ENCODE measurements at places on chromosomes 5 and 9.
A peak's percentile ranks its signal among the peaks of the same experiment; 100 is the strongest.

GRCh38 chr9:87441251-87441650 is 56.4 kb upstream of the DAPK1 start:
- no peak for DNase-seq

- DNase-seq, result no peak
Measured at GRCh38 chr9:25702536-25702935, 24.3 kb upstream of the TUSC1 start.

DNA sequence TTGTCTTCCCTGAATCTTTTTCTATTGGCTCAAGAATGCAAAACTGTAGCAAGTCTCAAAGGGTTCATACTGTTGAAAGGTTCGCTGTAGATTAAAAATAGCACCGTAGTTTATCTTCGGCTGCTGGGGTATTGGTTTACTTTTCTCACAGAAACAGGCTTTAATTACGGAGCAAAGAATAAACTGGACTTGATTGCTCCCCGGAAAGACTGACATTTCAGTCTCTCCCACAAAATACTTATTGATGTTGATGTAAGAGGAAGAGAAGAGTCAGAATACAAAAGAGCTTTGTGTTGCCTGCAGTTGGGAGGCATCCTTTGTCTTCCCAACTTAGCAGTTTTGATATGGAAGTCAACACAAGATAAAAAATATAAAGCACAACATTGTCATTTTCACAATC is 183.9 kb upstream of the DMAC1 start:
- DNase-seq, result no peak

DNA sequence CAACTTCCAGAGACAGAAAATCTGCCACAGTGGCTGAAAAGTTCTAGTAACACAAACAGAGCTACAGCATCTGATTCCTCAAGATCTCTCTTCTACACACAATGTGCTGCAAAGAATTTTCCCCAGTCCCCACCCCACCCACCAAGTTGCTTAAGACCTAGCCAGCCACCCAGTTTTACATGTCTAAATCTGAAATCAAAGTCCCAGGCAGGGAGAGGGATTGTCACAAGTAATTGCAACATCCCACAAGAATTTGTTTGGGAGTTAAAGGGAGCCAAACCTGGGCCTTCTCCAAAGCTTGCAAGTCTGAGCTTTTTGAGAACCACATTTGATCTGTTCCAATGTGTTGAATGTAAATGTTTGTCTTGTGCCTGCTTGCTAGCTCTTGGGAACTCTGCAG is 15.5 kb downstream of the IGIP start:
- peak; percentile 58 for DNase-seq

- no peak for DNase-seq
Measured at GRCh38 chr5:164672931-164673694, 1167.7 kb downstream of the MAT2B start.

DNA sequence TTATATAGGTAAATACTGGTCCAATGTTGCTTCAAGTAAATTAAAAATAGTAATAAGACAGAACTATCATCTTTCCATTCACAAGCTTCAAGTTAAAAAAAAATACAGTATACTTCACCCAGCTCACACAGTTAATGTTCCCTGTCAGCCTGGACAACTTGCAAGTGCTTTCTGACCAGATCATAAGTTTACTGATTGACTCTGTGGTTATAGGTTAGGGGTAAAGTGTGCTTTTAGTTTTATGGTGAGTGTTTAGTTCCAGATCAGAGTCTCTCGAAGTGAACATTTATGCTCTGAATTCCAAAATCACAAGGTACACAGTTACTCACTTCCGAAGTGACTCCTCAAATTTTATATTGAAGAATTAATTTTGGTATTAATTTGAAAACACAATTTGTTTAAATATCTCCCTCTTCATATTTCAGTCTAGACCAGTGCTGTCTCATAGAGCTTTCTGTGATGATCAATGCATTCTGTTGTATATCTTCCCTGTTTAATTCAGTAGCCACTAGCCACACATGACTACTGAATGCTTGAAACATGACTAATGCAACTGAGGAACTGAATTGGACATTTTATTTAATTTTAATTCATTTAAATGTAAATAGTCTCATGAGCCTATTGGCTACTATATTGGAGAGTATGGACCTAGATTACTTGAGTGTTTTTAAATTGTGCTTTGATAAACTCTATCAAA is 90.7 kb downstream of the MEF2C start:
- peak; percentile 26 for DNase-seq

GRCh38 chr9:111362526-111362925 is 32.5 kb upstream of the OR2K2 start:
- DNase-seq, result no peak

DNA sequence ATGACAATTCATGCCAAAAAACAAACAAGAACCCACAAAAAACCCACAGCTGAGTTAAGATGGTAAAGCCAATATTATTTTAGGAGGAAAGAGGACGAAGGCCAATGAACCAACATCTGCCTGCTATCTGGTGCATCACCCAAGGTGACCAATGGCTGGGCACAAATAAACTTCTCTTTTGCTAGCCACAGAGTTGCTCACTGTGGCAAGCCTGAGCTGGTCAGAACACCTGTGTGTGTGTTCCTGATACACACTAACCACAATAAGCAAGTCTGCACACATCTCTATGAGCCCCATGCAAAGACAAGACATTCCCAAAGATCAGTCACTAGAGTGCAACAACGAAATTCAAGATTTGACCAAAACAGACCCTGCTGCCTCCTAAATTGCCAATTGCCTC is 63.1 kb downstream of the RNF38 start:
- DNase-seq, result no peak

GRCh38 chr9:134367061-134367460 is 40.8 kb downstream of the RXRA start:
- no peak for DNase-seq

DNA sequence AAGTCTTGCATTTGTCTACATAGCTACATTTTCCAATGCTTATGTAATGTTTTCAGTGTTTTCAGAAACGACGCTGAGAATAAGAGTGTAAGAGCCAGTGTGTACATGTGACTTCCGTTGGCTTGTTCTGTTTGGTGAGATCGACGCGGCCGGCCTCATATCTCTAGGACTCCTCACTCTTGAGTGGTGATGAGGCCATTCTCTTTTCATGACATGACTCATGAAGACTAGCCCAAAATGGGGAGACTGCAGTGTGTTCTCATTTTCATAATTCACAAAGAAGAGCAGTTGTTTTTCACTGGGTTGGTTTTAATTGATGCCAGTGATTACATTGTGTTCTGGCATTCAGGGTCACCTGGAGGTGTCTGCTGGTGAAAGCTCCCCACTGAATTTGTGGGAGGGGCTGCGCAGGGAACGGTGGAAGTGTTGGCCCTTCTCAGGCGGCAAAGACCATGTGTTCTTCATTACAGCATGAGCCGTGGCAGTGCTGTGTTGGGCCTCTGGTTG is 131.5 kb upstream of the OTULINL start:
- DNase-seq, result peak; percentile 82

- DNase-seq, result no peak
Measured at GRCh38 chr9:27385606-27386322, 88.8 kb upstream of the EQTN start.

GRCh38 chr5:72746736-72747135 is 69.7 kb upstream of the TNPO1 start:
- DNase-seq, result no peak

GRCh38 chr5:37668524-37669047 is 171.3 kb downstream of the GDNF start:
- DNase-seq, result peak; percentile 85

GRCh38 chr5:111453747-111454146 is 58.6 kb downstream of the STARD4 start:
- no peak for DNase-seq

DNA sequence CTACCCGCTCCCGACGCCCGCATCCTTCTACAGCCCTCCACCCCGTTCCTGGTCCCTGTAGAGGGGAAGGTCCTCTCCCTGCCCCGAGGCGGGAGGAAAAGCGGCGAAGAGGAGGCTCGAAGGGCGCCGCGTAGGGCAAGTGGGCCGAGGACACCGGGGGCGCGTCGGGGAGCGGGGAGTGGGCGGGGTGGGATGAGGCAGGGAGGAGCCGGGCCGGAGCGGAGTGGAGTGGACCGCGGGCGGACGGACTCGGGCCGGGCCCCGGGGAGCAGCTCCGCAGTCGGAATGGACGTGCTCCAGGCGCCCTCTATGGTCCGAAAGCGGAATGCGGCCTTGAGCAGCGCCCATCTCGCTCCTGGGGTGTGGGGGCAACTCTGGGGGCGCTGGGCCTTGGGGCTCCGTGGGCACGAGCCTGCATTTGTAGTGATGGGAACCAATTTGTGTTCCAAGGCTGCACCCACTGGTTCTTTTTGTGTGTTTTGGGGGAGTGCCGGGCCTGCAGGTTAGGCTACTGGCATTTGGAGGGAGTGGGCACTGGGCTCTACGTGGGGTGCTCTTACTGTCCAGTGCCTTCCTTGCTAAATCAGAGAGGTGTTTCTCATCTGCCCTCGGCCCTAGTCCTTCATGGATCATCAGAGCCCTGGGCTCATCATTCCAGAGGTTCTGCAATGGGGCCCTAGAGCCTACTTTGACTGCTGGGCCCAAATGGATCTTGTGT is 7.3 kb downstream of the IRX1 start:
- no peak for DNase-seq

GRCh38 chr5:11797132-11797531 is 107.1 kb downstream of the CTNND2 start:
- DNase-seq, result no peak

- DNase-seq, result no peak
Measured at GRCh38 chr9:414595-414994, 199.9 kb downstream of the DOCK8 start.

- DNase-seq, result no peak
Measured at GRCh38 chr5:102200861-102201260, 95.2 kb downstream of the SLCO4C1 start.

- no peak for DNase-seq
Measured at GRCh38 chr9:126307322-126308061, 19.1 kb upstream of the MVB12B start.

DNA sequence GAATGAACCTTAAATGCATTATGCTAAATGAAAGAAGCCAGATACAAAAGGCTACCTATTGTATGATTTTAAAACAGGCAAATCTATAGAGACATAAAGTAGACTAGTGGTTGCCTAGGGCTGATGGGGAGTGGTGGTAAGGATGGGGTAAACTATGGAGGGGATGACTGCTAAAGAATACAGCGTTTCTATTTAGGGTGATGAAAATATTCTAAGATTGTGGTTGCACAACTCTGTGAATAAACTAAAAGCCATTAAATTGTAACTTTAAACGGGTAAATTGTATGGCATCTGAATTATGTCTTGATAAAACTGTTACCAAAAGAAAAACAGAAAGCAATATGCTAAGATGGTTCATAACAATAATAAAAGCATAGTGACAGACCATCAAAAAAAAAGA is 21.4 kb downstream of the KLHL3 start:
- DNase-seq, result no peak

- no peak for DNase-seq
Measured at GRCh38 chr9:115957585-115957984, 196.0 kb upstream of the PAPPA start.

- DNase-seq, result no peak
Measured at GRCh38 chr5:146721073-146721815, 157.3 kb downstream of the PPP2R2B start.

- DNase-seq, result no peak
Measured at GRCh38 chr9:104177676-104178075, 83.6 kb downstream of the SMC2 start.

GRCh38 chr5:82352146-82352791 is 74.1 kb upstream of the RPS23 start:
- no peak for DNase-seq

GRCh38 chr5:38478878-38479277 is 77.6 kb downstream of the LIFR start:
- no peak for DNase-seq

DNA sequence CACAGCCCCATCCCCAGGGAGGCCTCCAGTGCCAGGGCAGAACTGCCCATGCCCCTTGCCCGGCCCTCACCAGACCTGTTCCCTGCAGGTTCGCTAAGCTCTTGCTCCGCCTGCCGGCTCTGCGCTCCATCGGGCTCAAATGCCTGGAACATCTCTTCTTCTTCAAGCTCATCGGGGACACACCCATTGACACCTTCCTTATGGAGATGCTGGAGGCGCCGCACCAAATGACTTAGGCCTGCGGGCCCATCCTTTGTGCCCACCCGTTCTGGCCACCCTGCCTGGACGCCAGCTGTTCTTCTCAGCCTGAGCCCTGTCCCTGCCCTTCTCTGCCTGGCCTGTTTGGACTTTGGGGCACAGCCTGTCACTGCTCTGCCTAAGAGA is 110.1 kb downstream of the RXRA start:
- DNase-seq, result no peak

- no peak for DNase-seq
Measured at GRCh38 chr9:129208207-129209032, 30.4 kb upstream of the IER5L start.

GRCh38 chr5:22708770-22709328 is 144.3 kb downstream of the CDH12 start:
- DNase-seq, result no peak

DNA sequence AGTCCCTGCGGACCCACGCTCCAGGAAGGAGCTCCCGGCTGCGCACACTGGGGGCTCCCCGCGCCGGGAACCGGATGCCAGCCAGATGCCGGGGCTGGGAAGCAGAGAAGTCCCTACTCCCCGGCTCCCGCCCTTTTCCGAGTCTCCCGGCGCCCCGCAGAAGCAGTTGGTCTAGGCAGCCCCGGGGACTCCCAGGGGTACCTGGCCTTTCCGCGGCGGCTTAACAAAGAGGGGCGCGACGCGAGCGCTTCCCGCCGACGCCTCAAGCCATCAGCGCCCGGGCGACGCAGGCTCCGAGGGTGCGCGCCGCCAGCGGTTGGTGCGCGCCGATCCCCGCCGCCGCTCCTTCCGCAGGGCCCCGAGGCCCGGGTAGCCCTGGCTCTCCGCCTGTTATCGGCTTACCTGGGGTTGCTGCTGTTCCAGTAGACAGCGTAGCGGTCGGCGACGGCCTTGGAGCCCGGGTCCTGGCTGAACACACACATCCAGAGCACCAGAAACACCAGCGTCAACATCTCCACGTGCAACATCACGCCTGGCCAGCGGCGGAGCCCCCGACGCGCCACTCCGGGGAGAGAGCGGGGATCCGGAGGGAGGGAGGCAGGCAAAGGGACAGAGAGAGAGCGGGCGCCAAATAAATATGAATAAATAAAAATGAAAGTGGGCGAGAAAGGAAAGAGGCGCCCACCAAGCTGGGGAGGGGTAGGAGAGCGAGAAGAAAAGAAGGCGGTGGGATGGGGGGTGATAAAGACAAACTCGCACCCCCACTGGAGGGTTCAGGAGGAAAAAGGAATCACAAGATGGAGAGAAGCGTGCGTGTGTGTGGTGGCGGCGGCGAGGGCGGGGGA is 428 bp downstream of the EFNA5 start:
- DNase-seq, result no peak

DNA sequence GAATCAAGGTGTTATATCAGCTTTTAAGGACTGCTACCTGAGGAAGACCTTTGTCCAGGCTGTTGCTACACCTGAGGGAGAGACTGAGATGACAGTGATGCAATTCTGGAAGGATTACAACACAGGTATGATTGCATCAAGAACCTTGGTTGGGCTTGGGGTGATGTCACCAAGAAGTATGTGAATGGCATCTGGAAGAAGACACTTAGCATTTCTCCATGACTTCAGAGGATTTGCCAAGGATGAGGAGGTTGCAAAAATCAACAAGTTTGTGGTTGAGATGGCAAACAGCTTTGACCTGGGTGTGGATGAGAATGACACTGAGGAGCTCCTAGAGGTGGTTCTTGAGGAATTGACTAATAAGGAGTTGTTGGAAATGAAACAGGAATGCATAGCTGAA is 67.9 kb upstream of the PANK3 start:
- peak; percentile 40 for DNase-seq

- peak; percentile 14 for DNase-seq
Measured at GRCh38 chr5:32984851-32985610, 273.9 kb downstream of the NPR3 start.

- no peak for DNase-seq
Measured at GRCh38 chr5:157549954-157550549, 25.5 kb downstream of the ADAM19 start.
